H9 (cell line): ENCODE measurements at places on chromosomes 2 and 18. TPM values are rescaled to one million over a fixed set of nuclear protein-coding genes. Genes with fewer than 3 reads are reported as not detected.

Gene RASGRP3
- total RNA-seq: not detected in 2 replicates

Gene PCARE
- not detected in 2 replicates for total RNA-seq

Gene CFAP210
- 0.33 and 0.94 TPM in 2 replicates for total RNA-seq

Gene MAPK4
- 1.6 and 1.9 TPM in 2 replicates for total RNA-seq

GRCh38 chr2:157443795-157444640, at the start of gene CYTIP:
TSS of gene CYTIP (minus strand) at chr2:157444089. CDS start at chr2:157444020, 69 bp downstream.
- no peak within 1 kb of the TSS for H3K4me3 ChIP-seq
- H3K4me1 ChIP-seq: no peaks in the 10 kb centered on the region
- H3K27me3 ChIP-seq: no peaks in the 10 kb centered on the region
- no peak within 1 kb of the TSS for H3K27ac ChIP-seq
- DNase-seq: no peak

- no peaks in the 10 kb centered on the region for H3K27me3 ChIP-seq
- DNase-seq: no peak
- peaks cover 2% of the 10 kb centered on the region; the same call in 2 of the 3 replicates for H3K36me3 ChIP-seq
- no peak overlapping the region for H3K27ac ChIP-seq
- no peaks in the 10 kb centered on the region for H3K4me1 ChIP-seq
These were observed 279.0 kb downstream of the SRBD1 start for GRCh38 chr2:45332094-45332493.

DNA sequence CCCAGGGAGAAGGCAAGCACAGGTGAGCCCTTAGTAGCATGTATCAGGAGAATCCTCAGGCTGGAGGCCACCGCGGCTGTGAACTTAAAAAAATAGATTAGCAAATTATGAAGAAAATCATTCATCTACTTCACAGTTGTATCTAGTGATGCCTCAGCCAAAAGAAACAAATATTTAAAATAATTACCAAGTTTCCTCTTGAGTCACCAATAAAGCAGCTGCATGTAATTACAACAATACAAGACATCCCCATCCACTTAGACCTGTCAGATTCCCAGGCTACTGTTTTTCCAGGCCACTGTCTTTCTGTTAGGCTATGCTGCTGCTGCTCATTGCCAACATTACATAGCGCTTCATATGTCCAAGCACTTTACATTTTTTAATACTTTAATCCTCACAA, 54.6 kb upstream of the PHLPP1 start:
- no peak overlapping the region for H3K27ac ChIP-seq
- H3K27me3 ChIP-seq: no peaks in the 10 kb centered on the region
- no peak for DNase-seq
- no peak overlapping the region for H3K4me3 ChIP-seq

- H3K36me3 ChIP-seq: no peaks in the 10 kb centered on the region
- H3K4me1 ChIP-seq: peaks cover 26% of the 10 kb centered on the region
- DNase-seq: no peak
- no peaks in the 10 kb centered on the region for H3K27me3 ChIP-seq
- H3K27ac ChIP-seq: no peak overlapping the region
- H3K4me3 ChIP-seq: no peak overlapping the region
These were observed 33.8 kb downstream of the ACVR1 start for GRCh38 chr2:157842106-157842879.

- H3K27ac ChIP-seq: no peak overlapping the region
- no peak overlapping the region for H3K4me3 ChIP-seq
- H3K27me3 ChIP-seq: no peaks in the 10 kb centered on the region
- H3K36me3 ChIP-seq: peaks cover 21% of the 10 kb centered on the region
- H3K4me1 ChIP-seq: no peaks in the 10 kb centered on the region; the same call in 1 of the 2 replicates
These were observed 152.6 kb upstream of the KYNU start for GRCh38 chr2:142724713-142725349.

DNA sequence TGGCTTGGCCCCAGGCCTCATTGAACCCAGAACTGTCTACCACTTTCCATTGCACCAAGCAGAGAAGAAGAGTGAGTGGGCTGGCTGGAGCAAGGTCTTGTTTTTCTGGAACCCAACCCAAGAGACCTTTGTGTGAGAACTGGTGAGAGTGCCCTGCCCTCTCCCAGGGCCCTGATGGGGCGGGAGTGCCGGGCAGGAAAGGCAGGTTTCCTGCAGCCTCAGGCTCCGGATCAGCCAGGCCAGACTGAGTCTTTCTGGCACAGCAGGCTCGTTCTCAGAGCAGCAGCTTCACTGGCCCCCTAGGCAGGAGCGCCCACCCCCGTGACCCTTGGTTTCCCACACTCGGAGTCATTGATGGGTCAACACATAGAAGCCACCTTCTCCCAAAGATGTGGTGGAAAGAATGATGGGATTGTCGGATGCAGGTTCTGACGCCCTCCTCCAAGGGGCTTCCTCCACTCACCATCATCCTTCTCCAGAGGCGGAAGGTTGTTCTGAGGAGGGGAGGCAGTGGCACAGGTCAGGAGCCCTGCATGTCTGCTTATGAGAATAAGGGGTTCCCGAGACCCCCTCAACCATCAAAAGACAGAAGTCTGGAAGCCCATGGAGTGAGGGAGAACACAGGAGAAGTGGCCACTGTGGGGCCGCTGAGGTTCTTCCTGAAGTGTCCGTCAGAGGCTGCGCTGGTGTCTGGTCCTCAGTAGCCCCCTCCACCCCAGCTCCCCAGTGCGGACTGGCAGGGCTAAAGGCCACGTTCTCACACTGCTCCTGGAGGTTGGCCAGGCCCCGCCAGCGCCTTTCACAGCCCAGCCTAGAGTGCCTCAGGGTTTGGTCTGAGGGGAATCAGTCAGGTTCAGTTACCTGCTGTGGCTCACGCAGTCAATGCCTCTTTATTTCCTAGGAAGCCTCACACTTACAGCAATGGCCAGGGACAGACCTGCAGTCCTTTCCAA, 62.8 kb upstream of the LAPTM4A start:
- no peak for DNase-seq
- H3K4me1 ChIP-seq: no peaks in the 10 kb centered on the region
- H3K27ac ChIP-seq: no peak overlapping the region
- H3K36me3 ChIP-seq: no peaks in the 10 kb centered on the region
- H3K4me3 ChIP-seq: no peak overlapping the region

DNA sequence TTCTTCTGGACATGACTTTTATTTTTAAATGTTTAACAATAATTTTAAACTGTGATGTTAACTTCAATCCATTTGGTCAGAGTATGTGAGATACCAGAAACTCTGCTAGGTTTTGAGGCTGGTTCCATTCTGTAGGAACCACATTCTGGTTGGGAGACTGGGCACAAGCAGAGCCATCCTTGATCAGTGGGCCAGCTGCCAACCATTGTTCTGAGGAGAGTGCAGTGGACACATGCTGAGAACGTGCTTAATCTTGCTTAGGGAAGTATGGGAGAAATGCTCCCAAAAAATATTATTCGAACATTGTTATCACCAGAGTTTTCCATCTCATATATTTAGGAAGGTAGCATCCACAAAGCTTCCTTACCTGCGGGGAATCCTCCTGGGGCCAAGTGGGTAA, 155.8 kb downstream of the RTN4 start:
- no peaks in the 10 kb centered on the region for H3K27me3 ChIP-seq
- no peak overlapping the region for H3K4me3 ChIP-seq
- no peaks in the 10 kb centered on the region for H3K36me3 ChIP-seq
- no peak for DNase-seq

DNA sequence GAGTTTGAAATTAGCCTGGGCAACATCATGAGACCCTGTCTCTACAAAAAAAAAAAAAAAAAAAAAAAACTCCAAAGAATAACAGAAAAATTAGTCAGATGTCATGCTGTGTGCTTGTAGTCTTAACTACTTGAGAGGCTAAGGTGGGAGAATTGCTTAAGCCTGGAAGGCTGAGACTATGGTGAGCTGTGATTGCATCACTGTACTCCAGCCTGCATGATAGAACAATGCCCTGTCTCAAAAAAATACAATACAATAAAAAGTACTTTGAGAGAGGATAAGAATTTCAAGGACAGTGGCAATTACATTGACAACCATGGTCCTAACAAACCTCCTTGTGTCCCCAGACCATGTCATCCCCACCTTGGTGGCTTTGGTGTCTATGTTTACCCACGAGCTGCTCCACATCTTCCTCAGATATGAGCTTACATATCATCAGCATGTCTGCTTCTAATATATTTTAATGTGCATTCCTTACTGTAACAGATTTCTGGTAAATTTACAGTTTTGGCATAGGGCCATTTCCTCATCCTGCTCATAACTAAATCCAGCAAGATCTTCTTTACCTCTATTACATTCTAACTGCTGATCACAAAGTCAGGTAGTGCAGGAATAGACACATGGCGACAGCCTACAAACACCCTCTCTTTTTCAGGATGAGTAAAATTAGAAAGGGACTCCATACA, 437.7 kb upstream of the HNRNPA3 start:
- no peaks in the 10 kb centered on the region for H3K4me1 ChIP-seq
- no peak overlapping the region for H3K4me3 ChIP-seq
- no peaks in the 10 kb centered on the region for H3K27me3 ChIP-seq
- H3K36me3 ChIP-seq: peaks cover 32% of the 10 kb centered on the region
- H3K27ac ChIP-seq: no peak overlapping the region

GRCh38 chr2:66766582-66766981, 331.7 kb downstream of the MEIS1 start:
- no peaks in the 10 kb centered on the region for H3K27me3 ChIP-seq
- DNase-seq: no peak
- H3K27ac ChIP-seq: no peak overlapping the region
- no peak overlapping the region for H3K4me3 ChIP-seq

- peaks cover 3% of the 10 kb centered on the region for H3K36me3 ChIP-seq
- no peak overlapping the region for H3K4me3 ChIP-seq
- no peaks in the 10 kb centered on the region for H3K27me3 ChIP-seq
- DNase-seq: no peak
- H3K4me1 ChIP-seq: no peaks in the 10 kb centered on the region; the same call in 1 of the 2 replicates
These were observed 26.1 kb downstream of the KIF5C start for GRCh38 chr2:148901142-148901541.

DNA sequence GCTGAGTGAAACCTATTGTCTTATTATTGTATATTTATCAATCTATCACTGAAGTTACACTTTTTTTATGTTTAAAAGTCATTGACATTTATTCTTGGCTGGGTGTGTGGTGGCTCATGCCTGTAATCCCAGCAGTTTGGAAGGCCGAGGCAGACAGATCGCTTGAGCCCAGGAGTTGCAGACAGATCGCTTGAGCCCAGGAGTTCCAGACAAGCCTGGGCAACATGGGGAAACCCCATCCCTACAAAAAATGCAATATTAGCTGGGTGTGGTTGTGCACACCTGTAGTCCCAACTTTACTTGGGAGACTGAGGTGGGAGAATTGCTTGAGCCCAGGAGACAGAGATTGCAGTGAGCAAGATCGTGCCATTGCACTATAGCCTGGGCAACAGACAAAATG, 97.8 kb downstream of the EPC2 start:
- H3K4me3 ChIP-seq: no peak overlapping the region
- no peak for DNase-seq
- H3K4me1 ChIP-seq: no peaks in the 10 kb centered on the region; the same call in 1 of the 2 replicates

DNA sequence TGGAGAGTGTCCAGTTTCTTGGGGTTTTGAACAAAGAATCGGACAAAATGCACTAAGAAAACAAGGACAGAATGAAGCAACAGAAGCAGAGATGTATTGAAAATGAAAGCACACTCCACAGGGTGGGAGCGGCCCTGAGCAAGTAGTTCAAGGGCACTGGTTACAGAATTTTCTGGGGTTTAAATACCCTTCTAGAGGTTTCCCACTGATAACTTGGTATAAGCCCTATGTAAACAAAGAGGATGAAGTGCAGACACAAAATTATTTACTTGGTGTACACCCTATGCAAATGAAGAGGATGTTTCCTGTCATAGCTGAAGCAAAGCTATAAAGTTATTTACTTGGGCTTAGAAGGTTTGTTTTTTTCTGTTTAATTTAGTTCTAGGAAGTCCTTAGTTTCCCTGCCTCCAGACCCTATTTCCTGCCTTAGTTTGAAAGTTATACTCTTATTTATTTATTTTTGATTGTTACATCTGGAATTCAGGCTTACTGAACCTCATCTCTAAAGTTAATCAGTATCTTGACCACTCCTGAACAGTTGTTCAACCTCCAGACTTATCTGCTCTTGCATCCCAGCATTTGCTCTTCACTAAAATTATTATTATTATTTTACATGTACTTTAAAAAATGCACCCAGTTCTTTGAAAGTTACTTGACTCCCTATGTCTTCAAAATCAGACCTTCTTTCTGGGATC, 193.5 kb downstream of the SPP2 start:
- H3K36me3 ChIP-seq: peaks cover 31% of the 10 kb centered on the region
- DNase-seq: no peak
- H3K27me3 ChIP-seq: no peaks in the 10 kb centered on the region
- H3K4me3 ChIP-seq: no peak overlapping the region
- H3K4me1 ChIP-seq: no peaks in the 10 kb centered on the region

DNA sequence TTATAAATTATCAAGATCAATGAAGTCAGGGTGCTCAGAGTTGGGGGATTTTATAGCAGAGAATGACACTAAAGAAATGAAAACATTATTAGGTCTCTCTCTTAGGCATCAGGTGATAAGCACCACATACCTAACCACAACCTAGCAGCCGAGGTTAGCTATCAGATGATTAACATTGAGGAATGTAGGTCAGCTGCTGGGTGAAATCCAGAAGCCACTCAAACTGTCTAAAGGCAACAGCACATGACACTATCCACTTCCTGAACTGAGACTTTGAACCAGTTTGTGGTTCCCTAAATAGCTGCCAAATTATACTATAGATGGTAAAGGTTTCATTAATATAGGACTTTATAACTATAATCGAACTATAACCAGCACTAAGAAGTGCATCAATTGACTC, 4.7 kb downstream of the EPG5 start:
- DNase-seq: no peak
- H3K36me3 ChIP-seq: peaks cover 8% of the 10 kb centered on the region
- no peaks in the 10 kb centered on the region for H3K27me3 ChIP-seq
- no peak overlapping the region for H3K27ac ChIP-seq
- no peaks in the 10 kb centered on the region for H3K4me1 ChIP-seq

- H3K4me1 ChIP-seq: no peaks in the 10 kb centered on the region; the same call in 1 of the 2 replicates
- no peaks in the 10 kb centered on the region for H3K27me3 ChIP-seq
- no peak for DNase-seq
These were observed 15.1 kb downstream of the DOCK10 start for GRCh38 chr2:225027061-225027762.

GRCh38 chr2:238693337-238694093, 154.4 kb upstream of the TWIST2 start:
- no peaks in the 10 kb centered on the region for H3K4me1 ChIP-seq
- H3K27ac ChIP-seq: no peak overlapping the region
- DNase-seq: no peak
- H3K4me3 ChIP-seq: no peak overlapping the region
